Psoas muscle (tissue), 8 donors: ENCODE measurements at places on chromosomes 6 and 20. TPM values are rescaled to one million over a fixed set of nuclear protein-coding genes. Genes with fewer than 3 reads are reported as not detected.
A peak's percentile ranks its signal among the peaks of the same experiment; 100 is the strongest.

Gene TMEM200A
- total RNA-seq: 0.18 TPM

Gene GLP1R
- not detected for total RNA-seq

Gene SLC13A3
- total RNA-seq: 0.32 TPM

Gene RNF217
- total RNA-seq: 22.5 TPM

Gene SMOC2
- total RNA-seq: 12.3 TPM

Gene ESR1
- total RNA-seq: 2.8 TPM

Gene AIG1
- total RNA-seq: 6.6 TPM

Gene NINL
- 1.3 TPM for total RNA-seq

DNA sequence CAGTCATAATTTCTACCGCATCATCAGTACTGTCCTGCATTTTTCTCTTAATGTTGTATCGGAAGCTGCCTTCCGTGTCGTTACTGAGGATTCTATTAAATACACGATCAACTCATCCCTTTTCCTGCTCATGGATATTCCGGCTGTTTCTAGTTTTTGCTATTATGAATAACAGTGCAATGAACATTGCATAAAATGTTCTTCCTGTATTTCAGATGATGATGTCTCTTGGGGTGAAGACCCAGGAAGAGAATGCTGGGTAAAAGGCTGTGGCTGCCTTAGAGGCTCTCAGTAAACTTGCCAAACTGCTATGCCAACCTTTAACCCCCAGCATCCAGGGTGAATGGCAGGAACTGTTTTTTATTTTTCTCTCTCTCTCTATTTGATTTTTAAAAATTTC lies 24.1 kb upstream of the EPB41L1 start:
- DNase-seq: no peak
- no peaks in the 10 kb centered on the region for H3K4me1 ChIP-seq
- no peak overlapping the region for H3K4me3 ChIP-seq
- no peaks in the 10 kb centered on the region for H3K27me3 ChIP-seq
- no peaks in the 10 kb centered on the region for H3K36me3 ChIP-seq
- no peak overlapping the region for H3K27ac ChIP-seq

DNA sequence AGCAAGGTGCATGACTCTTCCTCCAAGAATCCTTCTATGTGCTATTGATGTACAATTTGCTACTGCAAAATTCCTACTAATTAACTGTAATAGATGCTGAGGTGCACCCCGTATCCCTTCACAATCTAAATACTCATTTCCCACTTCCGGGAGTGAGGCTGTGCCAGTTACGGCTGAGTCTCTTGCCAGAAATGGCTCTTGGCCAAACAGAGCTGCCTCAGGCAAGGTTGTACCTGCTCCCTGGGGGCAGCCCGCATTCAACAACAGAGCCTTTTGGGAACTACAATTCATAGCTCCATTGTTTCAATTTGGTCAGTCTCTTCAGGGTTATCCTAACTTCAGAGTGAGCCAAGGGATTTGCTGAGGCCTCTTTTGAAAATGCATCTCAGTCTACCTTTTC lies 789.8 kb upstream of the MAP3K7 start:
- no peak for DNase-seq
- no peaks in the 10 kb centered on the region for H3K4me1 ChIP-seq
- no peak overlapping the region for H3K4me3 ChIP-seq
- no peaks in the 10 kb centered on the region for H3K27me3 ChIP-seq

GRCh38 chr20:35661053-35661452 lies 3.6 kb downstream of the CPNE1 start:
- H3K36me3 ChIP-seq: no peaks in the 10 kb centered on the region
- no peak for DNase-seq
- H3K27me3 ChIP-seq: no peaks in the 10 kb centered on the region
- H3K4me3 ChIP-seq: peak overlapping the region; percentile 75

DNA sequence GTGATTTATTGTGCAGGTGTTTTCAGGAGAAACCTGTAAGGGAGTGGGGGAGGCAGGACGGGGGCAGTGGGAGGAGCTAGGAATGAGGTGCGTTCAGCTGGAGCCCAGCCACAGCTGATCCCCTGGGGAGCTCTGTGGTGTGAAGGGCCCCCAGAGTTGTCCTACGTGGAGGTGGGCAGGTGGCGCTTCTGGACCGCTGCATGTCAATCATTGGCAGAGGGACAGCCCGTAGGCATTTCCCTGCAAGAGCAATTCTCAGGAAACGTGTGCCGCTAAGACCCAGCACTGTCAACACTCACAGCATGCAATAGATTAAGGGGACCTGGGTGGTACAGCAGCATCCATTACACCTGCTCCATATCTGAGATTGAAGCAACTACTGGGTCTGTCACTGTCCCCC lies 88.0 kb downstream of the PRND start:
- H3K4me3 ChIP-seq: no peak overlapping the region
- H3K4me1 ChIP-seq: no peaks in the 10 kb centered on the region
- DNase-seq: no peak
- no peaks in the 10 kb centered on the region for H3K36me3 ChIP-seq
- H3K27me3 ChIP-seq: no peaks in the 10 kb centered on the region

DNA sequence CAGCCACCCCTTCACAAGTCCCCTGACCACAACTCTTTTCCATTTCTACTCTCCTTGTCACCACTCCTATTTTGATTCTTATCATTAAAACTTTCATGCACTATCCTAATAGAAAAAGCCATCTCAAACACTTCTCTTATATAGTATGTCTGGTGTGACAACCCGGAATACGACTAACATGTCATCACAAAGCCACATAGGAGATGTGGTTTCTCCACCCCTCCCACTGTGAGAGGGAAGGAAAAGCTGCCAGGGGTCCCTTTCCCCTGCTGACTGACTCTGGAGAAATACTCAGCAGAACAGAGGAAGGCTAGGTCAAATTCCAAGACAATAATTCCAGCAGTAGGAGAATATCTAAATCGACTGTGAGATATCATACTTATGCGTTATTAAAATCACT lies 193.0 kb upstream of the KCNK16 start:
- H3K4me3 ChIP-seq: no peak overlapping the region
- H3K27me3 ChIP-seq: no peaks in the 10 kb centered on the region
- H3K27ac ChIP-seq: no peak overlapping the region
- no peak for DNase-seq
- no peaks in the 10 kb centered on the region for H3K36me3 ChIP-seq
- no peaks in the 10 kb centered on the region for H3K4me1 ChIP-seq

DNA sequence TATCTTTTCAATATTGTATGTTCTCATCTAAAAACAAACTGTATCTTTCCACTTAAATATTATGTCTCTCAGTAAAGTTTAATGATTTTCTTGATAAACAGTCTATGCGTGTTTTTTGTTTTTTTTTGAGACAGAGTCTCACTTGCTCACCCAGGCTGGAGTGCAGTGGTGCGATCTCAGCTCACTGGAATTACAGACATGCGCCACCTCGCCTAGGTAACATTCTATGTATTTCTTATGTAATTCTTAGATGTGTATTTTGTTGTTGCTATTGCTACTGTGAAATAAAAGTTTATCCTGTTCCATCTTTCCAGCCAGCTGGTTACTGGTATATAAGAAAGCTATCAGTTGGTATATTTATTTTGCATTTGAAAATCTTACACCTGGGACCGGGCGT lies 29.4 kb downstream of the ABHD12 start:
- H3K36me3 ChIP-seq: no peaks in the 10 kb centered on the region
- H3K27me3 ChIP-seq: no peaks in the 10 kb centered on the region

GRCh38 chr20:36097337-36098151 lies 57.0 kb upstream of the EPB41L1 start:
- no peak overlapping the region for H3K27ac ChIP-seq
- H3K4me1 ChIP-seq: no peaks in the 10 kb centered on the region
- no peak overlapping the region for H3K4me3 ChIP-seq

DNA sequence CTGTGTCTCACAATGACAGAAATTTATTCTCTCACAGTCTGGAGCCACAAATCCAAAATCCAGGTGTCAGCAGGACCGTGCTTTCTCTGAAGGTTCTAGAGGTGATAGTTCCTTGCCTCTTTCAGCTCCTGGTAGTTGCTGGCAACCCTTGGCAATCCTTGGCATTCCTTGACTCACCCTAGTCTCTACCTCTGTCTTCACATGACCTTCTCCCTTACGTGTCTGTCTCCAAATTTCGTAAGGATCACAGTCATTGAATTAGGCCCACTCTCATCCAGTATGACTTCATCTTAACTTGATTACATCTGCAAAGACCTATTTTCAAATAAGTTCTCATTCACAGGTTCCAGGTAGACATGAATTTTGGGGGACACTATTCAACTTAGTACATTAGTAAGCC lies 143.1 kb downstream of the CEP57L1 start:
- no peaks in the 10 kb centered on the region for H3K27me3 ChIP-seq
- DNase-seq: no peak
- peaks cover 37% of the 10 kb centered on the region for H3K4me1 ChIP-seq
- H3K36me3 ChIP-seq: no peaks in the 10 kb centered on the region

DNA sequence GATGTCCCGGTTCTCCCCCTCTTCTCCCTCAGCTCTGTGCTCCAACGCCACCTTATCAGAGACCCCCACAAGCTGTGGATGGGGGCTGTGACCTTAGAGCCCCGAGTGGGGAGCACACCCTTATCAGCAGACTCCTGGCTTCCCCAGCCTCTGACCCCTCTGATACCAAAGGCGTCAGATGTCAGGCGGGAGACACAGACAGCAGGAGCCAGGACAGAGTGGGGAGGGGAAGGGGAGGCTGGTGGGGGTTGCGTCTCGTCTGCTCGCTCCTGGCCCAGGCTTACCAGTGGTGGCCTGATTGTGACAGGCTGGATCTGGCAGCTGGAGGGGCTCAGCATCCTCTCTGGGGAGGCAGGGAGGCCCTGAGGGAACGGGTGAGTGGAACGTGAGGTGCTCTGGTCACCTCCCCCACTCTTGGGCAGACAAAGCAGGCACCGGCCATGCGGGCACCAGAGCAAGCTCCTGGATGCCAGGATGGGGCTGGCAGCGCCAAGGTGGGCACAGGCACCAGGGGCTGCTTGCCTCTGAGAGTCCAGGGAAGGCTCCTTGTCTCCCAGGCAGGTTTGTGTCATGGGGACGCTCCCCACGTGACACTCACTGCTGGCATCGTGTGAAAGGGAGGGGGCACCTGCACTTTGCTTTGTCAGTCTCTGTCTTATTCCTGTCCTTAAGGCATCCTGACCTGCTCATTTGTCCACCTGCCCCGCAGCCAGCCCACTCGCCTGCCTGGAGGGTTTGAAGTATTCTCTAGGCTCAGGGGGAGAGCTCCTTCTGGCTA lies 27.8 kb upstream of the GATA5 start:
- no peak overlapping the region for H3K27ac ChIP-seq
- no peaks in the 10 kb centered on the region for H3K27me3 ChIP-seq
- peaks cover 29% of the 10 kb centered on the region for H3K4me1 ChIP-seq
- no peaks in the 10 kb centered on the region for H3K36me3 ChIP-seq

DNA sequence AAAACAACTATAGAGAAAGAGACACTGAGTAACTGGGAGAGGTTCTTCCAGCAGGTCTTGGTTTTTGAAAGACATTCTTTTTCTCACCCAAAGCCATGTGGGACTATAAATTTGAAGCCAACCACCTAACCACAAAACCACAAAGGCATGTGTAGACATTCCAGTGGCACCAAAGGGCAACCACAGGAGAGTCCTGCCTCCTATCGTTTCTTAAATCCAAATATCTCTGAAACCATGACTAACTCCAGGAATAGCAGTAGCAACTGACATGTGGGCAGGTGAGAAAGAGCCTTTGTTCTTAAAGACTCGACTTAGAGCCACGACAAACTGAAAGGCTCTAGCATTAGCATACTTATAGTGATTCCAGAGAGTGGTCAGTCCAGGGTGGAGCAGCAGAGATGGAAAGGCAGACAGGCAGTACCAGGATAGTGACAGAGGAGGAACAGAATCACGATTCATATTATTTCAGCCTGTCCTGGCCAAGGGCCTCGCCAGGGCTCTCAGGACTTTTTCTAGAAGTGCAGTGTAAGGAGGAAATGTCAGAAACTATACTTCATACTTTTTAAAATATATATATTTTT lies 9.4 kb upstream of the COL9A1 start:
- no peak overlapping the region for H3K27ac ChIP-seq
- no peaks in the 10 kb centered on the region for H3K4me1 ChIP-seq
- no peak for DNase-seq
- H3K27me3 ChIP-seq: no peaks in the 10 kb centered on the region

GRCh38 chr20:63518351-63518861 lies 2.2 kb upstream of the PPDPF start:
- H3K27me3 ChIP-seq: no peaks in the 10 kb centered on the region
- peaks cover 19% of the 10 kb centered on the region for H3K4me1 ChIP-seq
- no peak overlapping the region for H3K4me3 ChIP-seq
- peak; percentile 51 for DNase-seq
- H3K36me3 ChIP-seq: peaks cover 24% of the 10 kb centered on the region

GRCh38 chr6:69841862-69842261 lies 24.5 kb upstream of the COL19A1 start:
- H3K27ac ChIP-seq: no peak overlapping the region
- H3K4me1 ChIP-seq: peaks cover 17% of the 10 kb centered on the region
- H3K4me3 ChIP-seq: no peak overlapping the region
- DNase-seq: no peak
- H3K27me3 ChIP-seq: no peaks in the 10 kb centered on the region

GRCh38 chr6:122839906-122840305 lies 50.8 kb downstream of the SMPDL3A start:
- H3K4me3 ChIP-seq: no peak overlapping the region
- no peaks in the 10 kb centered on the region for H3K36me3 ChIP-seq
- no peaks in the 10 kb centered on the region for H3K4me1 ChIP-seq
- H3K27ac ChIP-seq: no peak overlapping the region

GRCh38 chr6:38233161-38233791 lies 406.5 kb downstream of the BTBD9 start:
- DNase-seq: no peak
- H3K4me1 ChIP-seq: no peaks in the 10 kb centered on the region
- no peak overlapping the region for H3K4me3 ChIP-seq
- no peaks in the 10 kb centered on the region for H3K36me3 ChIP-seq
- no peaks in the 10 kb centered on the region for H3K27me3 ChIP-seq

DNA sequence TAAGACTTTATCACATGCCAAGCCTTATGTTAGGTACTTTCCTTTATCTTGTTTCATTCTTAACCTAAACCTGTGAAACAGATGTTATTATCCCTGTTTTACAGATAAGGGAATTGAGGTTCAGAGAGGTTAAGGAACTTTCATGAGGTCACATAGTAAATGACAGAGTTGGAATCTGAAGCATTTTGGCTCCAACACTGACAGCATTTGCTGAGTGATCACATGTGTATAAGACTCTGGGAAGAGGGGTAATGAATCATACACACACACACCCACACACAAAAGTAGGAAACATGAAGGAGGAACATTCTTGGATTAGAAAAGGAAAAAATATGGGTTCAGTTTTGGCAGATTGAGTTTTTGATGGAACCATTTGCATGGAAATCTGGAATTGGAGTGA lies 212.5 kb downstream of the GJA1 start:
- H3K4me1 ChIP-seq: no peaks in the 10 kb centered on the region
- H3K27me3 ChIP-seq: no peaks in the 10 kb centered on the region
- no peak overlapping the region for H3K4me3 ChIP-seq
- no peak overlapping the region for H3K27ac ChIP-seq
- no peaks in the 10 kb centered on the region for H3K36me3 ChIP-seq
